Activated CD4-positive, alpha-beta T cell treated with anti-CD3 and anti-CD28 coated beads, Interleukin-2, amount 10 ng/mL, durations not matched to agents 24 days and 14 days (primary cell): ENCODE measurements at places on chromosomes 1 and 21. TPM values are rescaled to one million over a fixed set of nuclear protein-coding genes. Genes with fewer than 3 reads are reported as not detected.

LYPD8 gene
- total RNA-seq, result not detected in 2 replicates

CSF1 gene
- 190 and 193 TPM in 2 replicates for total RNA-seq

TFF2 gene
- total RNA-seq, result not detected in 2 replicates

ATAD3B gene
- 98.0 and 98.5 TPM in 2 replicates for total RNA-seq

PTGFR gene
- not detected in 2 replicates for total RNA-seq

DYNLT4 gene
- 0.28 TPM in 1 of 2 replicates, not detected in the other for total RNA-seq

- H3K4me1 ChIP-seq, result no peaks in the 10 kb centered on the region
- H3K4me3 ChIP-seq, result no peak overlapping the region
- H3K27me3 ChIP-seq, result no peaks in the 10 kb centered on the region
- no peak overlapping the region for H3K27ac ChIP-seq
- no peak for DNase-seq
Measured at GRCh38 chr1:97726386-97726785, 194.4 kb downstream of the DPYD start.

DNA sequence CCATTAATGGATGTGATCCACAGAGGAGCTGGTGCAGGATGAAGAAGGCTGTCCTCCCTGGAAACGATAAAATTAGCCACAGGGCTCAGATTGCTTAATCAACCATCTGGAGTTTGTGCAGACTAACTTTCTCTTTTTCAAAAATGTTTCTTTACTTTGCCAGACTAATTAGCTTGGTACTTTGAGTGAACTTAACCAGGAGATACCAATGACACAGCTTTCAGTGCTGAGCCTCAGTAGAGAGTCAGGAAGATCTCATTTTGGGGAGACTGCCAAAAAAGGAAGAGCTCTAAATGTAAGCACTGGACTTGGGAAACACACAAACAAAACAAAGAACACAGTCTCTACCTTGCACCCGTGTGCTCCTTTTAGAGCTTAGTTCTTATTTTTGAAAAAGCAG is 248.1 kb upstream of the DEPDC1 start:
- H3K27me3 ChIP-seq, result no peaks in the 10 kb centered on the region
- no peak overlapping the region for H3K27ac ChIP-seq
- H3K4me3 ChIP-seq, result no peak overlapping the region
- H3K4me1 ChIP-seq, result no peaks in the 10 kb centered on the region
- H3K36me3 ChIP-seq, result no peaks in the 10 kb centered on the region

- H3K4me1 ChIP-seq, result no peaks in the 10 kb centered on the region
- no peak overlapping the region for H3K4me3 ChIP-seq
- no peak overlapping the region for H3K27ac ChIP-seq
- H3K36me3 ChIP-seq, result no peaks in the 10 kb centered on the region
Measured at GRCh38 chr1:1082776-1083415, 8.8 kb upstream of the RNF223 start.

- H3K4me1 ChIP-seq, result peaks cover 33% of the 10 kb centered on the region
- no peak overlapping the region for H3K4me3 ChIP-seq
Measured at GRCh38 chr21:26072666-26073615, 97.6 kb downstream of the APP start.

DNA sequence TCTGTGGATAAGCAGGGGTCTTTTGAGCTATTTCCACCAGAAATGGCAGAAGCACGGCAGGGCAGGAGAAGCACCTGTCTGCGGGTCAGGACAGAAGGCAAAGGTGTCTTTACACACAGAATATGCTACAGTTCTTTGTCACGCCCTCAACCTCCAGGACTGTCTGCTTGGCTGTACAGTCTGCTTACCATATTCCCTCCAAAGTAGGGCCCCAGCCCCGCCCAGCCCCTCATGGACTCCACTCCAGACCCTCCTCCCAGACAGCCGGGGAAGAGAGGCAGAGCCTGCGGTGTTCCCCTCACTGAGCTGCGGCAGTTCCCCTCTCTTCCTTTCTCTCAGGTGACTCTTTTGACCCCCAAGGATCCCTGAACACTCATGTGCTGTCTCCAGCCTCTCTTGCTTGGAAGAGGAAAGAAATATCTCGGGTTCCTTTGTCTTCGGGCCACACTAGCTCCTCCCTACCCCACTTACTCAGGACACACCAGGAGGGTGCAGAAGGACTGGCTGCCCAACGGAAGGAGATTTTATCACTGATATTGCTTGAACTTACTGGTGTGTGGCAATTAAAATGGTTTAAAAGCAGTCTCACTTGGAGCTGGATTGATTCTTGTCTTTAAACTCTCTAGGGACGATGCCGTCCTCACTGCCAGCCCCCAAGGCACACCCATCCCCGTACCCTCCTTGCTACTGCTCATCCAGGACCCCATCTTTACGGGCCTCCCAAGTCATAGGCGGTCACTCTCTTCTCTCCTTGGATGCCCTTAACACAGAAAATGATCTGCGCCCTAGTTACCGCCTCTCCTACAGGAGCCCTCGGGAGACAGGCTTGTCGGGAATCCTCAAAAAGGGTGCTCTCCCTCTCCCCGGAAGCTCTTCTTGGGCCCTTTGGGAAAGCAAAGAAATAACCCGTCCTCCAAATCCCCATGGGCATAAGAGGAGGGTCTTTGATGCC is 169.7 kb downstream of the TOMM20 start:
- DNase-seq, result peak; percentile 56
- H3K27ac ChIP-seq, result peak overlapping the region; percentile 84
- H3K4me3 ChIP-seq, result no peak overlapping the region

GRCh38 chr1:212698467-212699103 is 1.1 kb downstream of the BATF3 start:
- peak overlapping the region; percentile 86 for H3K4me3 ChIP-seq
- H3K4me1 ChIP-seq, result peaks cover 47% of the 10 kb centered on the region
- peaks cover 15% of the 10 kb centered on the region for H3K27me3 ChIP-seq
- peaks cover 31% of the 10 kb centered on the region for H3K36me3 ChIP-seq
- H3K27ac ChIP-seq, result peak overlapping the region; percentile 76

DNA sequence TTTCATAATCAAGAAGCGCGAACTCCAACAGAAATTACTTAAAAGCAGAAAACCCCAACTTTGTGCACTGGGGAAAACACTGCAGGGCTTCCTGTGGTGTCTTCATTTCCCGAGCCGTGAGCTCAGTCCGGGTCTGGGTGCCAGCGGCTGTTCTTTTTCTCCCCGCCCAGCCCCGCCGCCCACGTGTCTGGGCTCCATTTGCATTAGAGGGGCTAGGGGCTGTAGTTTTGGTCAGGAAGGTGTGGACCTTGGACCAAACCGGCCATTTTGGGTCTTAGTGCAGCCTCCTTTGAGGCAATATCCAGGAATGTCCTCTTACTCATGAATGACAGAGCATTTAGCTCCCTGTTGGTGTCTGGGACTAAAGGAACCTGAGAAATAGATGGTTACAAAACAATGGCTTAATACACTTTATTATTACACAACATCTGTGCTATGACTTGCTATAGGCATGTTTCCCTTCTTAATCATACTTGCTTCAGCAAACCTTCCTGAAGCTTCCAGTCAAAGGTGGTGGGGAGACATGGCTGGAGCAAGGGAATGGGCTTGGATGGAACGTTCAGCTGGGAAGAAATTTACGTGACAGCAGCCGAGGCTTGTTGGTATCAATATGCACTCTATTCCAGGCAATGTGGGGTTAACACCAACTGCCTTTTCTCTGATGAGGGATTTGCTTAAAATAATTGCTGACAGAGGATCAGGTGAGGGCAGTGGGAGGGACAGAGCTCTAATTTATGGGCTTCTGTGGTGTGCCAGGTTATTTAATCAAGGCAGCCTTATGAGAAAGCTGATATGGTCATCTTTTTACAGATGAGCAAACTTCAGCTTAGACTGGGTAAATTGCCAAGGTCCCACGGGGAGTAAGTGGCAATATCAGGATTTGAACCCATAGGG is 1.1 kb downstream of the AGTRAP start:
- H3K27me3 ChIP-seq, result no peaks in the 10 kb centered on the region
- peak overlapping the region; percentile 98 for H3K4me3 ChIP-seq
- no peak overlapping the region for H3K27ac ChIP-seq
